Left colon (tissue), 2 donors: ENCODE measurements at places on chromosomes 12 and 14.
A peak's percentile ranks its signal among the peaks of the same experiment; 100 is the strongest.

- DNase-seq, result peak; percentile 93
These were observed 2.2 kb downstream of the PLEKHG6 start for GRCh38 chr12:6312529-6313325.

DNA sequence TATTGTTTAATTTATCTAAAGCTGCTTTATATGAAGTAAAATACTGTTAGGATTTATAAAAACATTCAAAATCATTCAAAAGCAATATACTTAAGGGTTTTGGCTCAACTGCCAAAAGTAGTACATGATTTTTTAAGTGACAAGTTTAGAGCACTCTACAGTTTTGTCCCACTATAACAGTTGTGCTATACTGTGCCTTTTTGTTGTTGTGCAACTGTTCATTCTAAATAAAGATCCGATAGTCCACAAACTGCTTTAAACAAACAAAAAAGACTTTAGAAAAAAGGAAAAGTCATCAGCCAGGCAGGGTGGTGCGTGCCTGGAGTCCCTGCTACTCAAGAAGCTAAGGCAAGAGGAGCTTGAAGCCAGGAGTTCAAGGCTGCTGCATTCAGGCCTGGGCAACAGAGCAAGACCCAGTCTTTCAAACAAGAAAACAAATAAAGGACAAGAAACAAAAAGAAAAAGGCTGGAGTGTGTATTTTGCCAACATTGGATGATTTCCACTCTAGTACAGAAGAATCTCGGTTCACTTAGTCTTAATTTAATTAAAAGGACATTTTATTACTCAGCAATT is 7.3 kb downstream of the C2CD5 start:
- no peak for DNase-seq

DNA sequence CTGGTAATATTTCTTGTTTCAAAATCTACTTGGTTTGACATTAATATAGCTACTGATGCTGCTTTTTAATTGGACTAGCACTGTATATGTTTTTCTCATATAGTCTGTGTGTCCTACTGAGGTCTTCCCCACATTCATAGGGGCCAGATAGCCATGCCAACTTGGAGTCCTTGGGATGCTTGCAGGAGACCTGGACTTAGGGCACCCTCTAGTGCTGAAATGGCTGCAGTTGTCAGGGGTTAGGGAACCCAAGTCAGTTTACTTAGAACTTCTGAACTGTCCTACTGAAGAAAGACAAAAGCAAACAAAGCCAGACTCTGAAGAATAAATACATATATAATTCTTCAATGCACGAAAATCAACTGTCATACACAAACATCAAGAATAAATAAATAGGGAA is 279.9 kb upstream of the SYT1 start:
- no peak for DNase-seq

DNA sequence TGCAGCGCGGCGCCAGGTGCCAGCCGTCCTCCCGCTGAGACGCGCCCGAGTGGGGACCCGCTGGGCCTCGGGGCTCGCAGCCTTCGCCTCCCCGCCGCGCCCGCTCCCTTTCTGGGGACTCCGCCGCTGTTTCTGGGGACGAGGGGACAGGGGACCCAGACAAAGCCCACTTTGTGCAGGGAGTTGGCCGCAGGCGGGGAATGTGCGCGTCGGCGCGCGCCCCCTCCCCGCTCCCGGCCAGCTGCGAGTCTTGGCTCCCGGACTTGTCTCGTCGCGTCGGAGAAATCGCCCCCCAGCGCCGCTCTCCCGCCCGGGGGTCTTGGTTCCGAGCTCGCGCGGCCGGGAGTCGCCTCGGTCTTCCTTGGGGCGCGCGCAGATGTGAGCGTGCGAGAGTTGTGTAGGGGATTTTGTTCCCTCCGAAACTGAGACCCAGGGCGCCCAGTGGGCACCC is 717 bp downstream of the VASH1 start:
- no peak for DNase-seq

DNA sequence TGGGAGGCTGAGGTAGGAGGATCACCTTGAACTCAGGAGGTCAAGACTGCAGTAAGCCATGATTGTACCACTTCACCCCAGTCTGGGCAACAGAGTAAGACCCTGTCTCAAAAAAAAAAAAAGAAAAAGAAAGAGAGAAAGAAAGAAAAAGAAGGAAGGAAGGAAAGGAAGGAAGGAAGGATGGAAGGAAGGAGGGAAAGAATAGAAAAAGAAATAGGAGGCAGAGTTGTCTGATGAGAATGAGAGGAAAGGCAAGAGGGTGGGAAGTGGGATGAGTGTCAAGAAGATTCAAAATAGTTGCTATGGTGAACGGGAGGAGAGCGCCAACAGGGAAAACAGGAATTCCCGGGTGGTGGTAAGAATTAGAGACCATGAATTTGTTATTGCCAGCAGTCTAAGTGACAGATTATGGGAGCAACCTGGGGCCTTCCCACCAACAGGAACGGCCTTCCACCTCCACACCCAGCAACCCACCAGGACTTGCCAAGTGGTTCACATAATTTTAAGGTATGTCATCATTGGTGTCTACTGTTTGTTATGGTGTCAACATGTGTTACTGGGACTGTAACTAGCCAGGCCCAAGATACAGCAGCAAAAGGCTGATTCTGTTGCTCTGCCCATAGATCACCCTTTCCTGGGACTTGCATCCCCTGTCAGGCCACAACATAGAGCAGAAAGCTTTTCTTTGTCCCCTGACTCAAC is 36.1 kb upstream of the C12orf76 start:
- DNase-seq, result no peak
